Posterior vena cava (tissue), 2 donors: ENCODE measurements at places on chromosomes 2 and 18. TPM values are rescaled to one million over a fixed set of nuclear protein-coding genes. Genes with fewer than 3 reads are reported as not detected.

The TXNDC2 gene
- total RNA-seq, result 0.29 TPM

The ALPP gene
- total RNA-seq, result not detected

The EML6 gene
- total RNA-seq, result 3.2 TPM

The RBM44 gene
- total RNA-seq, result 0.60 TPM

The CKAP2L gene
- total RNA-seq, result 0.65 TPM
